ENCODE measurements at places on chromosomes 11 and 22.
A peak's percentile ranks its signal among the peaks of the same experiment; 100 is the strongest.

GRCh38 chr11:77088236-77089003 is 14.2 kb upstream of the OMP start:
- DNase-seq: no peak

DNA sequence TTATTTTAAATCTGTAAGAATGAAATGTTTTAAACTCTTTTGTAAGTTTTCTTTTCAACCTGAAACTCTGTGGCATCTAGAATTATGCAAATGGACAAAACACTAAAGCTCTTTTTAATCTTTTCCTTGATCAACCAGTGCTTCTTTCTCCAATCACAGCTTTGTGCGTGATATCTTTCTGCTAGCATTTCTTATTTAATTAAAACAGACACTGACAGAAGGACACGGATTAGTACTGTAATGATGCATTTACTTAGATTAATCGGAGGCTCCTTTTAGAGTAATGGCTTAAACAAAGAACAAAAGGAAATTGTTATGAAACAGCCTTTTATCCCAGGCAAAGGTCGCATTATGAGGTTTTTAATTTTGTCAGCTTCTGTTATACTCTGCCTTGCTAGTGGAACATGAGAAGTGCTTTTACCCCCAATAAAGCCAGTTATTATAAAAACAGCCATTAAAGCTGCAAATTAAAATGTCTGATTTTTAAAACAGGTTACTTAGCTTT is 48.5 kb upstream of the SOX6 start:
- DNase-seq: no peak

GRCh38 chr11:86747801-86748200 is 52.5 kb upstream of the PRSS23 start:
- no peak for DNase-seq

- DNase-seq: no peak
These were observed 21.2 kb upstream of the TMEM218 start for GRCh38 chr11:125132596-125132995.

DNA sequence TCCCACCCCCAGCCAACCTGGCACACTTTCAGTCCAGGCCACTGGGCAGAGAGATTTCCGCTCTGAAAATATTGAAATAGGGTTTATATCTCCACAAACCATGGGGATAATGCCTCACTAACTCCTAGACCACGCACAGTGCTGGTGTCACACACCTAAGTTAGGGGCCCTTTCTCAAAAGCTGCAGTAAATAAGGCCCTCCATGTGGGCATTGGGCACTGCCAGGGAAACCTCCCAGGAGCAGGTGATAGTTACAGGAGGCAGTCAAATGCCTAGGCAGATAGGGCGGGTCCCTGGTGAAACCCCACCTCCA is 3.1 kb upstream of the IL10RA start:
- DNase-seq: no peak

GRCh38 chr11:62666259-62666926 is 1.3 kb downstream of the CSKMT start:
- DNase-seq: no peak

DNA sequence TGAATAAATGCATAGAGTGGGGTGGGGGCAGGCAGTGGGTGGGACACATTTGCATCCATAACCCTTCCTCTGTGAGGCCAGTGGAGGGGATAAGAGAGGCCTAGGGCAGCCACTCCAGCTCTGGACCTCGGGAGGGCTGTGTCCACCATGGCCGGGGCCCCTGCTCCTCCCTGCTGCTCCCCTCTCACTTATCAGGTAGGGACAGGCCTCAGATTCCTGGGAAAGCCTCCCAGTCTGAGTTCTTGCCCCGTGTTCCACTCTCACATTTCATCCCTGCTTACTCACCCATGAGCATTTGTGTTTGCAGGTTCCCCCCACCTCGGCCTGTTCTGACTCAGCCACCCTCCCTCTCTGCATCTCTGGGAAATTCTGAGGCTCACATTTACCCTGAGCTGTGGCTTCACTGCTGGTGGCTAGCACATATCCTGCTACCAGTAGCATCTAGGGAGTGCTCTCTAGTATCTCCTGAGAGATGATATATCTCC is 128.7 kb upstream of the TOP3B start:
- no peak for DNase-seq

DNA sequence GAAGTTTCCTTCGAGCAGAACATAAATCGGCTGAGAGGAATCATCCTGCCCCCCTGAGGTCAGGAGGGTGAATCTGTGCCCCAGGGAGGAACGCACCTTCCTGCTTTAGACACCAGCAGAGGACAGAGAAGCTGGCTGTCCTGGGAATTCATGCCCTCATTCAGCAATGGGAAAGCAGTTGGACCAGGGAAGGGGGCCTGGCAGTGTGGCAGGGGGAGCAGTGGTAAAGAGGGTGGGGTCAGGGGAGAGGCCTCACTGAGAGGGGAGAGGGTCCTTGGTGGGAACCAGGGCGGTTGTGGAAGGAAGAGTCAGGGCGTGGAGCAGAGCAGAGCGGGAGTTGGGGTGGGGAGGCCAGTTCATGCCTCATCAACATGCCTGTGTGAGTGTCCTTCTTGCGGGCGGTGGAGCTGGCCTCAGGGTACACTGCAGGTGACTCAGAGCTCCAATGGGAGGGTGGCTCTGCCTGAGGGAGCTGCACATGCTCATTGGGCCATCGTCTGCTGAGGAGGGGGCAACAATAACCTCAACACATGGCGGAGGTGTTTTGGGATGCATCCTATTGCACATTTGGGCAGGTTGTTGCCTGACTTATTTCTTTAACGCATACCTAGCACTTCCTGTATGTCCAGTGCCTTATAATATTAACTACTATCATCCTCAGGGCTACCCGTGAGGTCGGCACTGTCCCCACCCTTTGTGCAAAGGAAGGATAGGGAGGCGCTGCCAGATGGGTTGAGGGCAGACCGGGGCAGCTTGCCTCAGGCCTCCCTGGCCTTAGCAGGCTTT is 23.2 kb downstream of the MED15 start:
- DNase-seq: no peak

DNA sequence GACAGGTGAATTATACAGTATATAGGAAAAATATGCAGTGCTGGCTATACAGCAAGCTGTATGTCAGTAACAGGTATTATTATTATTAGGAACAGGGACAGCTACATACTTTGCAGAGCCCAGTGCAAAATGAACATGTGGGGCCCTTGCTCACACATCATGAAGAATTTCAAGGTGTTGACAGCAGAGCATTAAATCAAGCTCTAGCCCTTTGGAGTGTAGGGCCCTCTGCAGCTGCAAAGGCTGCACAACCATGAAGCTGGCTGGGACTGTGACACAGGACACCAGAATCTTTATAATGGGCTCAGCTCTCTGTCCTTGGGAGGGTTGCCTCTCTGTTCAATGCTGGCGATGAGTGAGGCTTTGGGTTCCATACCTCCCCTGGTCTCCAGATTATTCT is 44.9 kb upstream of the DAGLA start:
- DNase-seq: no peak

GRCh38 chr11:123161376-123162030 is 33.5 kb downstream of the CLMP start:
- DNase-seq: no peak

GRCh38 chr11:36507824-36508489 is 2.1 kb downstream of the TRAF6 start:
- no peak for DNase-seq

DNA sequence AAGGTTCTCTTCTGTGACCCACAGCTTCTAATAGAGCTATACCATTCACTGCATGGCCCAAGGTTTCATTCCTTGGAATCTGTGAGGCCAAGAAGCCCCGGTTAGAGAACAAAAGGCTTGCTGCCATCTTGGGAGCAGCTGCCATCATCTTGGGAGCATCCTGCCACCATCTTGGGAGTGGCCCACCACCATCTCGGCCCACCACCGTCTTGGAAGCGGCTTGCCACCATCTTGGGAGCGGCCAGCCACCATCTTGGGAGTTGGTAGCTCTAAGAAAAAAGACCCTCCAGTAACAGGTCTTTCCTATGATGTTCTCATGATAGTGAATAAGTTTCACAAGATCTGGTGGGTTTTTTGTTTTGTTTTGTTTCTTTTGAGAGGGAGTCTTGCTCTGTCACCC is 703.9 kb upstream of the ANO3 start:
- no peak for DNase-seq

GRCh38 chr22:38946771-38947170 is 10.6 kb upstream of the APOBEC3A start:
- DNase-seq: no peak

GRCh38 chr11:34214961-34215805 is 109.8 kb downstream of the NAT10 start:
- peak; percentile 3 for DNase-seq

- no peak for DNase-seq
These were observed 760 bp upstream of the CELSR1 start for GRCh38 chr22:46537946-46538813.

GRCh38 chr22:42388130-42388797 is 43.9 kb downstream of the NFAM1 start:
- DNase-seq: no peak

- DNase-seq: no peak
These were observed 9.4 kb downstream of the SLCO2B1 start for GRCh38 chr11:75160220-75160757.

GRCh38 chr22:21000207-21000986 is 1.5 kb downstream of the THAP7 start:
- no peak for DNase-seq

- no peak for DNase-seq
These were observed 527.4 kb downstream of the BRD1 start for GRCh38 chr22:49300241-49300640.

DNA sequence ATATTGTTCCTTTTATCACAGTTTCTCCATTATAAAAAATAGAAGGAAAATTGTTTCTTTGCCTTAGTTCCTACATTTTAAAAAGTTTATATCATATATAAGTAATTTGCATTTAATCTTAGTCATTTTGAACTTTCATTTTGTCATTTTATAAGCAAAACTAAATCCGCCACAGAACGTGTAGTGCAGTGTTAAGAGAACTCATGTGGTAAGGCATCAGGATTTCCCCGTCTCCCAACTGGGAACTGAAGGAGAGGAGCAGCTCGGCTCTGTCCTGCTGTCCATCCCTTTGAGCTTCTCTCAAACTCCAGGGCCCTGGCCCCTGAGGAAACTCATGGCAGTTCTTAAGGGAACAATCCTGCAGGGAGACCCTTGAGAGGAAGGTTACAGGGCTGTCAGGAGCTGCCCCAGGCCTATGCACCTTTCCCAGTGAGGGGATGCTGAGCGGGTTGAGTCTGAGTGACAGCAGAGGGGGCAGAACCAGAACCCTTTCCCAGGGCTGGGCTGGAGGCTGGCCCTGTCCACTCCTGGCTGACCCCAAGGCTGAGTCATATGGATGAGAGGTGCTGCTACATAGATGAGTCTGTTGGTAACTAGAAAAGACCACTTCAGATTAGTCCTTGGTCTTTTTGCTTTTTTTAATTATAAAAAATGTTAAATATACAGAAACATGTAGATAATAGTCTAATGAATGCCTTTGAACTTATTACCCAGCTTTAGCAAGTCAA is 333.1 kb downstream of the TBC1D22A start:
- DNase-seq: no peak

DNA sequence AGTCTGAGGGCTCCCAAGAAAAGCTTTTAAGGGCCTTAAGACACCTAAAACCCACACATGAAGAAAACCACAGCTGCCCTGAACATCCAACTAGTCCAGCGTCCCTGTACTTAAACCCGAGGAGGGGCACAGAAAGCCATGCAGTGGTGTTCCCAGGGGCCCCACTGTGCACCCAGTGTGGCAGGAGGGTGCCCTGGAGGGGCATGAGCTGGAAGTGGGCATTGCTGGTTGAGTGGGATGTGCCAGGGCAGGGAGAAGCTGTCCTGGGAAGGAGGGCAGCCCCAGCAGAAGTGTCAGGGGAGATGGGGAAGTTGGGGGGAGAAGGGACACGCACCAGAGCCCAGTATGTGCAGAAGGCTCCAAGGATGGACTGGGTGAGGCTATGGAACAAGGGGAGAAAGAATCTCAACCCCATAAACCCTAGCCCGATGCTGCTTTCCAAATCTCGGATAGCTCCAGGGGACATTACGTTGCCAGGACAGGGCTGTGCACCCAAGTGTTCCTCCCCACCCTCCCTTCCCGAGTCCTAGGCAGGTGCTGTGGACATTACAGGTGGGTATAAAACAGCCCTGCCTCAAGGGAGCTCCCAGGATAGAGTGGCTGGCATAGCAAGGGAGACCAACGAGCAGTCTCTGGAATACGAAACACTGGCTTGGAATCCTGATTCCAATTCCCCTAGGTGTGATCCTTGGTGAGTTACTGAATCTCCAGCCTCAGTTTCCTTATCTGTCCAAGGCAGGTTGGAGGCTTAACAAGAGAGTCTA is 44.2 kb downstream of the SHANK2 start:
- DNase-seq: no peak

GRCh38 chr11:99184146-99184545 is 163.4 kb downstream of the CNTN5 start:
- no peak for DNase-seq

- no peak for DNase-seq
These were observed 40.6 kb upstream of the CREB3L1 start for GRCh38 chr11:46236918-46237247.

- no peak for DNase-seq
These were observed 3.2 kb upstream of the GNAZ start for GRCh38 chr22:23067023-23067650.

- no peak for DNase-seq
These were observed 20.6 kb upstream of the RAPSN start for GRCh38 chr11:47469361-47470179.

DNA sequence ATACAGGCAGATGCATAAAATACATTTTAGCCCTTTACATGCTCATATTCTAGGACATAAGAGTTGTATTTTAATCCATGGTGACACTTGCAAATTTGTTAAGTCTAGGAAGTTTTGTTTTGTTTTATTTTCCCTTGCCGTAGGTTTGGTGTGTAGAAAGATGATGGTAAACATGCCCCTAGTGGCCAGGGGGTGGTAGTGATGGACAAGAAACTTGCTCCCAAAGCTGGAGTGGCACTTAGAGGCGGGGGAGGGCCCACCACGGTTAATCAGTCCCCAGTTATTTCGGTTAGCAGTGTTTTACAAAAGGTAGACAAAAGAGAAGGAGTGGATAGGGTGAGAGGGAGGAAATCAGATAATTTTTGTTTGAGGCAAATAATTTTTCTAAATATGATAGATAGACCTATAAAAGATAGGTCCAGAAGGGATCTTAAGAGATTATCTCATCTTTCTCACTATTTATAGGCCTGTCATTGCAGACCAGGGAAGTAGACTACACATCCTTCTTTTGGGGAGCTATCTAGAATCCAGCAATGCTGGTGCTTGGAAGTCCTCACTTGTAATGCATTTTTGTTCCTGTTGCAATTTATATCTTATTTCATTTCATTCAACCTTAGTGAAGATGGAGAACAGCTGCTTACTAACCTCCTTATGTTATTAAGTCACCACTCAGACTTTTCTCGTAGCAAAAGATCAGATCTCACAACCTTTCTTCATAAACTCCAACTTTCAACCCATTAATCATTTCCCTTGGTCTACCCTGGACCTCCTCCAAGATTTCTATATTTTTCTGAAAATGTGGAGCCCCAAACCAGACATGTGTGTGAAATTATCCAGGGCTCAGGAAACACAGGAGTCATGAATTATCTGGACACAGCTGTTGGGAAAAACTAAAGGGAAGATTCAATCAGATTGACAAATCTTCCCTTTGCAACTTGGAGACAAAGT is 5.9 kb upstream of the BDNF start:
- DNase-seq: no peak

GRCh38 chr11:62922653-62923431 is 1.7 kb upstream of the CHRM1 start:
- no peak for DNase-seq

GRCh38 chr22:34709641-34710040 is 356.3 kb upstream of the ISX start:
- DNase-seq: no peak

GRCh38 chr22:50089682-50090411 is at the start of gene MOV10L1:
MOV10L1 (plus strand) TSS chr22:50090006; CDS start chr22:50090089, 83 bp downstream.
- no peak for DNase-seq

- no peak for DNase-seq
These were observed 9.4 kb downstream of the UBQLN3 start for GRCh38 chr11:5500393-5500801.

Measured in effector CD4-positive, alpha-beta T cell (primary cell).